COR-L47 (cell line): ENCODE measurements at places on chromosomes 2 and 18.

- no peak for DNase-seq
Observed at GRCh38 chr2:10909996-10910341, 1.8 kb upstream of the KCNF1 start.

GRCh38 chr2:102052365-102052764 is 60.6 kb downstream of the IL1R2 start:
- DNase-seq = no peak

DNA sequence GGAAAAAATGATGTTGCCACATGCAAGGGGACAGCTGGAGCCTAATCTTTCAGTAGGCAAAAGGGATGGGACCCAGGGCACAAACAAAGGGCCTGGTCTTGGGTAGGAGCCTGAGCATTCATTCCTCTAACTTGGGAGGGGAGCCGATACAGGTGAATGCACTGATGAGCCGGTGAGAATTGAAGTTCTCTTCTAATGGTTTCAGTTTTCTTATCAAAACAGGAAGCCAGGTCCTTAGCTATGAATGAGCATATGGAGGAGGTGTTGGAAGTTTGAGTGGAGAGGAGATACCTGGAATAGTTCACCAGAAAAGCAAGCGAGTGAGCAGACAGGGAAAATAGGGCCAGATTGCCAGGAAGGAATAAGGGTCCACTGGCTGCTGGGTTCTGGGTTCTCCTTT is 10.1 kb downstream of the DPP4 start:
- no peak for DNase-seq

DNA sequence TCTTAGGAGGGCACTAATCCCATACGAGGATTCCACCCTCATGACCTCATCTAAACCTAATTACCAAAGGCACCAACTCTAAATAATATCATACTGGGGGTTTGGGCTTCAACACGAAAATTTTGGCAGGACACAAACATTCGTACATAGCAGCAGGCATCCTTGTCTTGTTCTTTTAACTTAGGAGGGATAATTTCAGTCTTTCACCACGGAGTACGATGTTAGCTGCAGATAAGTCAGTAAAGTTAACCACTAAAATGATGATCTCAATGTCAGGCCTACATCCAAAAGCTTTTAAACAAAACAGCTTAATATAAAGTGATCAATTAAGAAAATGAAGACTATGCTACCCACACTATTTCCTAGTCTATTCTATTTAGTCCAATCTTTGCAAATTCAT is 74.9 kb downstream of the ID2 start:
- DNase-seq = no peak

- DNase-seq = no peak
Observed at GRCh38 chr2:68483011-68483410, 15.6 kb downstream of the APLF start.

DNA sequence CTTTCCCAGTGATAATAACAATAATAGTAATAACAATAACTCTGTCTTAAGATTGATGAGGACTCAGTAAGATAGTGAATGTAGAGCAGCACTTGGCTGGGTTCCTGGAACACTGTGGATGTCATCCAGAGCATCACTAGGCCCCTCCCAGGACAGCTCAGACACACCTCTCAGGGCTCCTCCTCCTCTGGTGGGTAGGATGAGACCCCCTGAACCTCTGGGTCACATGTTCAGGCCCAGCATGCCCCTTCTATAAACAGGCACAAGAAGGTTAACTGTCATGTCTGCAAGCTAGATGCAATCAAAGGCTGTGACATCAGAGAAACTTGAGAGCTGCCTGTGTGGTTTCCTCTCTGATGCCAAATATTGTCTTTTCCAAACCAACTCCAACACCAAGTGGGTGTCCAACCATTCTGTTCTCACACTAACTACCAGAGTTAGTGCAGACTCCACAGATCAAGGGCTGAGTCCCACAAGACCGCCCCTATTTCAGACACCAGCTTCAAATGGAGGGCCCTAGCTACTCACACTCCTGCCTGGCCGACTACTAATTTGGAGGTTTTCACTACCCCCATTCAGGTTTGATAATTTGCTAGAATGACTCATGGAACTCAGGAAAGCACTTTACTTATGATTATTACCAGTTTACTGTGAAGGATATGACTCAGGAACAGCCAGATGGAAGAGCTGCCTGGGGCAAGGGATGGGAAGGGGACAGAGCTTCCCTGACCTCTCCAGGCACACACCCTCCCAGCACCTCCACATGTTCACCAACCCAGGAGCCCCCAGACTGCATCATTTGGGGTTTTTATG is 46.4 kb upstream of the BZW1 start:
- DNase-seq = no peak

DNA sequence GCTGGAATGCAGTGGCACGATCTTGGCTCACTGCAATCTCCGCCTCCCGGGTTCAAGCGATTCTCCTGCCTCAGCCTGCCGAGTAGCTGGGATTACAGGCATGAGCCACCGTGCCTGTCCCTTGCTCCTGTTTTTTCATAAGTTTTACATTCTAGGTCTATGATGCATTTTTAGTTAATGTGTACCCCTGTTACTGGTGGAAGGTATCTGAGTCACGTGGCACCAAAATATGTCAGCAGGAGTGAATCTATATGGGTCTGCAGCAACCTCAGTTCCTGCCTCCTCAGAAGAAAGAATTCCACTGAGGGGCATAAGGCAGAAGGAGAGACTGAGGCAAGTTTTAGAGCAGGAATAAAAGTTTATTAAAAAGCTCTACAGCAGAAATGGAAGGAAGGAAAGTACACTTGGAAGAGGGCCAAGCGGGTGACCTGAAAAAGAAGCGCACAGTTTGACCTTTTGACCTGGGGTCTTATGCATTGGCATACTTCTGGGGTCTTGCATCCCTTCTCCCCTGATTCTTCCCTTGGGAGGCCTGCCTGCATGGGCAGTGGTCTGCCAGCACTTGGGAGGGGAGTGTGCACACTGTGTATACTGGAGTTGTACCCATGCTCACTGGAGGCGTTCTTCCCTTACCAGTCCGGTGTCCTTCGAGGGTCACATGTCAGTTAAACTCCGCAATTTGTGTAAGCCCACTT is 1.1 kb upstream of the MFSD2B start:
- DNase-seq = no peak

- DNase-seq = no peak
Observed at GRCh38 chr18:3305933-3306332, 44.0 kb downstream of the MYL12B start.

GRCh38 chr2:69843993-69844392 is 14.5 kb downstream of the GMCL1 start:
- DNase-seq = no peak

DNA sequence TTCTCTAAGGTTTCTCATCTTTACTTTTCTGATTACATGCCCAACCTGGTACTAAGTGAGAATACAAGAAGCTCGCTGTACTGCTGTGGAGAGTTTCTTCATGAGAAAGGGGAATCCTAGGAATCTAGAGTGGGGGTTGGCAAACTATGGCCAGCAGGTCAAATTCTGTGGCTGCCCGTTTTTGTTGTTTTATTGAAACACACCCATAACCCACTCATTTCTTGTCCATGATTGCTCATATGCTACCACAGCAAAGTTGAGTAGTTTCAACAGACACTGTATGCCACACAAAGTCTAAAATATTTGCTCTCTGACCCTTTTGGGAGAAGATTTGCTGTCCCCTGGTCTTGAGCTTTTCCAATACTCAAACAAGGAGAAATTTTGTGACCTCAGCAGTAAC is 58.8 kb downstream of the C2orf74 start:
- no peak for DNase-seq

DNA sequence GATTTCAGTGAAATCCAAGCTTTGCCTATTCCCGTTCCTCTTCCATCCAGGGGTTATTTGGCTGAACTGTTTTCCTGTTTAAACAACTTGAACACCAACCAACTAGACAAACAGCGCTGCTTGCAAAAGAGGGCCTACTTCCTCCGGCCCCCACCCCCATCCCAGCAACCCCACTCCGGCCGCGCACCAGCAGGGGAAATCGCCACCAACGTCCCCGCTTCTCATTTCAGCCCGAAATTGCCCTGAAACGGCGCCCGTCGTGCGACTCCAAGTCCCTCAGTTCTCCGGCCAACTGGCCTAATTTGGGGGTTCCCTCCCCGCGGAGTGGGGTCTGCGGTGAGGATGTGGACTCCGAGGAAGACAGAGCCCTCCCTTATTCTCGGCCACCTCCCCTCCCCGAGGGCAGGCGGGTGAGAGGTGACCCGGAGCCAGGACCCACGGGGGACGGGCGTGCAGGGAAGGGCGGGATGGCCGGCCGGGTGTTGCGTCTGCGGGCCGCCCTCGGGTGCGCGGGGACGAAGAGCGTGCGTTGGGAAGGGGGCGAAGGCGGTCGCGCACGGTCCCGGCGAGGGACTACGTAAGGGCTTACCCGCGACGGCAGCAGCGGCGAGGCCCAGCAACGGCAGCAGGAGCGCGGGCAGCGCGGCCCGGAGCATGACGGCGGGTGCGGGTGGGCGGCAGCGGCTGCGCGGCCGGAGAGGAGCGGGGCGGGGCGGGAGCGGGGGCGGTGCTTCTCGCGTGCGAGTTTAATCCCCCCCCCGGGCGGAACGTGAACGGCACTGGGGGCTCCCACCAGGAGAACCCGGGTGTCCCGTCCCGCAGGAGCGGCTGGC is at the start of gene CD302:
Gene CD302, minus strand, starts transcription at position 666 of the 833 bp plus-strand sequence. Its CDS starts 10 bp downstream, at position 656.
- peak; percentile 38 for DNase-seq

DNA sequence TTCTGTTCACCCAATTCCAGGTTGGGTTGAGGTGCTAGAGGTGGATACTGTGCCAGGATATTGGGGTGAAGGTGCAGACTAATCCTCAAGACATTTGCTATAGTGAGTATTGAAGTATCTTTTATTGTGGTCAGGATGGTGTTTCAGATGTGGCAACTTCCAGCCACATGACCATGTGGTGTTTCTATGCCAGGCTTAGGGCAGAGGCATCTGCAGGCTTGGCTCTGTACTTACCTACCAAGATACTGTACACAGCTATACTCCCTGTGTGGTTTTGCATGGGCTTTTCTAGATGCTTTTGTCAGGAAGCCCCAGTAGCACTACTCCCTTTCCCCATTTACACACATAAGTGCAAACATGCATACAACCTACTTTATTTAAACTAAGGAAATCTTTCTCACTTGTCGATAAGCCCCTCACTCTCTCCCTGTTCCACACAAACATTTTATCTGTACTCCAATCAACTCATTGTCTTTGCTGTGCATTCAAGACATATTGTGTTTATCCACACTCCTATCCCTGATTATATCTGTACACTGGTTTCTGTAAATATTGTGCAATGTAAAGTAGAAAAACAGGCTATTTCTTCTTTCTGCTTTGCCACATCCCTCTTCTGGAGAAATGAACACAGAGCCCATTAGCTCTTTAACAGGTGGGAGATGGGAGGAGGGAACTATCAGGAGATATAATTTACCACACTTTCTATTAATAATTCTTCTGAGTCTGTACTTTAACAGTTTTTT is 12.3 kb downstream of the ARL6IP6 start:
- no peak for DNase-seq

GRCh38 chr18:45447355-45448265 is 167.7 kb upstream of the SLC14A2 start:
- DNase-seq = no peak

DNA sequence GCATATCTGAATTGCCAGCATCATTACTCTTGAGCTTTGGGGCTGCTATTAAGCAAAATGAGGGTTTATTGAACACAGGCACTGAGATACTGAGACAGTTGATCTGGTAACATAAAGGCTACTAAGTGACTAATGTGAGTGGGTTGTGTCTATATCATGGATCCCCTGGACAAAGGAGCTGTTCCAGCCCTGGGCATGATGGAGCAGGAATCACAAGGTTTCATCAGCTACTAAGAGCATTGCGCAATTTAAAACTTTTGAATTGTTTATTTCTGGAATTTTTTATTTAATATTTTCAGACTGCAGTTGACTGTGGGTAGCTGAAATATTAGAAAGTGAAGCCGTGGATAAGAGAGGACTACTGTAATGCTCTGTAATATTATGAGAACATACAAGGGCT is 73.5 kb downstream of the MGAT5 start:
- no peak for DNase-seq

GRCh38 chr2:22557406-22557805 is 827.6 kb upstream of the KLHL29 start:
- DNase-seq = no peak
